RWPE2 (cell line): ENCODE measurements at places on chromosomes 3 and 15.

GRCh38 chr15:83444936-83445335 is 2.2 kb upstream of the SH3GL3 start:
- no peaks in the 10 kb centered on the region for H3K36me3 ChIP-seq
- no peaks in the 10 kb centered on the region for H3K27me3 ChIP-seq
- no peaks in the 10 kb centered on the region for H3K4me1 ChIP-seq
- H3K4me3 ChIP-seq, result no peak overlapping the region
- H3K27ac ChIP-seq, result no peak overlapping the region

DNA sequence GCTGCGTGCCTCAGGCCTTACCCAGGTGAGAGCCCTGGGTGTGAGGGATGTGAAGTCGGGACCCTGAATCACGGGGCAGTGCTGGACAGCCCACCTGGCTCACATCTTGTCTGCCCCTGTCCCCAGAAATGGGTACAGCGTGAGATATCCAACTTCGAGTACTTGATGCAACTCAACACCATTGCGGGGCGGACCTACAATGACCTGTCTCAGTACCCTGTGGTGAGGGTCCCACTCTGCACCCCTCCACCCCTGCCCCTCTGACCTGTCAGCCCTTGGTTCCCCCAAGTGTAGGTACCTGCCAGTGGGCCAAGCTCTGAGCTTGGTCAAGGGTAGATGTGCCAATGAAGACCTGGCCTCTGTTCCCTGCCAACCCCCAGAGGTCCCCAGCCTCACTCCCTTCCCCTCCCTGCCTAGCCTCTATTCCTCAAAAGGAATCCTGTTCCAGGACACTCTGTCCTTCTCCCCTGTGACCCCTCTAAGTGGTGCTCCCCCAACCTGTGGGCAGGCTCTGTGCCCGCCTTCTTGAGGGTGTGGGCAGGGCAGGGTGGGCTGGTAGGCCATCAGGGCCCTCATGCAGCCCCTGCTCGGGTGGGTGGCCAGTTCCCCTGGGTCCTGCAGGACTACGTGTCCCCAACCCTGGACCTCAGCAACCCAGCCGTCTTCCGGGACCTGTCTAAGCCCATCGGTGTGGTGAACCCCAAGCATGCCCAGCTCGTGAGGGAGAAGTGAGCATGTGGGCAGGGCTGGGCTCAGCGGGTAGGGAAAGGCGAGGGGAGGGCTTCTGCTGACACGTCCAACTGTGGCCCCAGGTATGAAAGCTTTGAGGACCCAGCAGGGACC is 25.1 kb downstream of the NBEAL2 start:
- no peaks in the 10 kb centered on the region for H3K4me1 ChIP-seq
- DNase-seq, result peak; percentile 61
- H3K27me3 ChIP-seq, result no peaks in the 10 kb centered on the region
- no peak overlapping the region for H3K27ac ChIP-seq

DNA sequence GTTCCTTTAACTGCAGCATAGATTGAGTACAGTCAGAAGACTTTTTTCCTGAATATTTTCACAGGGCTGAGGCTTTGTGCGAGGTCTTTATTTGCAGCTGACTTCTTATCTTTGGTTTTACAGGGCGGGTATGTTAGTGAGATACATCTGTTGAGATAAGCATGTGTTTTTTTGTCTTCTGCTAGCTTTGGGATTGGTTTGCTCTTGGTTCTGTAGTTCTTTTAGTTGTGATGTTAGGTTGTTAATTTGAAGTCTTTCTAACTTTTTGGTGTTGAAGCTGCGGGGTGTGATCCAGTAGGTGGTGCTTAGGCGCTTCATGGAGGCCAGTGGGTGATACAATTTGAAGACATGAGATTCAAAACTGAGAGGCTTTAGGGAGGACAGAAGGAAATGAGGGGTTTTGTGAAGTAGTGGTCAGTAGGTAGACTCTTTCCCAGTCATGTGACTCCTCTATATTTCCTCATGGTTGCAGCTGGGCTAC is 67.9 kb upstream of the TNFSF10 start:
- H3K4me1 ChIP-seq, result peaks cover 18% of the 10 kb centered on the region
- no peaks in the 10 kb centered on the region for H3K27me3 ChIP-seq
- no peak overlapping the region for H3K27ac ChIP-seq
- H3K36me3 ChIP-seq, result no peaks in the 10 kb centered on the region

GRCh38 chr3:172595664-172596393 is 72.6 kb upstream of the TNFSF10 start:
- peak overlapping the region; percentile 7 for H3K4me3 ChIP-seq
- H3K27ac ChIP-seq, result peak overlapping the region; percentile 26
- no peaks in the 10 kb centered on the region for H3K27me3 ChIP-seq
- DNase-seq, result no peak
